ENCODE measurements at places on chromosomes 12 and 14.

GRCh38 chr12:75998292-75999063, 33.1 kb downstream of the PHLDA1 start:
- DNase-seq, result no peak

GRCh38 chr12:27821259-27821973, 41.4 kb upstream of the MANSC4 start:
- DNase-seq, result peak; percentile 78

- no peak for DNase-seq
Observed at GRCh38 chr12:4148418-4149056, 125.0 kb upstream of the CCND2 start.

DNA sequence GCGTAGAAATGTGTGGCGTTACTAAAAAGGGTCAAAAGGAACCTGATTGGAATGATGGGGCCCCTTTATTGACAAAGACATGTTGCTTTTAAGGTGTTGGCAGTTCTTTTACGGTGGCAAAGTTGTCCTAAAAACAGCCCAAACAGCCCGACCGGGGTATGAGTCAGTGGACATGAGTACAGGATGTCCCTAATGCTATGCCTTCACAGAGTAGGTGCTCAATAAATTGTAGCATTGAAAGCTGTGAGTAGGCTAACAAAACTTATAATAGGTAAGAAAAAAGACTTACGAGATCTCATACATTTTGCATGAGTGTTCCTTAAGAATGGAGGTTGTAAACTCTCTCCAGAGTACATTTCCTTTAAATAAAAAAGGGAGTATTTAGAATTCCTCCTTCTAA, 2.6 kb downstream of the ELK3 start:
- no peak for DNase-seq

DNA sequence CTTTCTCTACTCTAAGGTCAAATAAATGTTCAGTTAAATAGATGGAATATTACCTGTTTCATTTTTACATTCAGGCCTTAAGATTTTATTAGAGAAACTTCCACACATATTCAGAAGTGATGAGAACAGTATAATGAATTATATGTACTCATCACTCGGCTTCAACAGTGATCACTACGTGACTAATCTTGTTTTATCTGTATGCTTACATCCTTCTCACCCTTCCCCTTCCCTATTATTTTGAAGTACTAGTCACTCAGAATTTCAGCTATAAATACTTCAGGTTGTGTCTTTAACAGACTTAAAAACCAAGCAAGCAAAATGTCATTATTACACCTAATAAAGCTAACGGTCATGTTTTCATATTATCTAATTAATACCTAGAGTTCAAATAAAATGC, 34.9 kb downstream of the ETV6 start:
- no peak for DNase-seq

- DNase-seq, result no peak
Observed at GRCh38 chr14:32667791-32668190, 270.9 kb upstream of the NPAS3 start.

DNA sequence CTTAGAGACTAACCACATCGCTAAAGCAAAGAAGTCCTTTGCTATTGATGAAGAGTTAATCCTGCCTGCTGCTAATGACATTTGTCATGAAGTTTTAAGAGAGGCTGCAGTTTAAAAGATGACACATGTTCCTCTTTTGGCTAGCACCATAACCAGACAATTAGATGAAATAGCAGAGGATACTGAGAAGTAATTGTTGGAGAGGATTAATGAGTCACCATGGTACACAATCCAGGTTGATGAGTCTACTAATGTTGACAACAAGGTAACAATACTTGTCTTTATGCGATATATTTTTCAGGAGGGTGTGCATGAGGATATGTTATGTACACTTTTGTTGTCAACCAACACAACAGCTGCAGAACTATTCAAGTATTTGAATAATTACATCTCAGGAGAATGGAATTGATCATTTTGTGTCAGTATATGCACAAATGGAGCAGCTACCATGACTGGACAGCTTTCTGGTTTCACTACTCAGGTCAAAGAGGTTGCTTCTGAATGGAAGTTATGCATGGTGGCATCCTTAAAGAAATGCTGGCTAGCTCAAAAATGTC, 56.7 kb downstream of the LRRIQ1 start:
- DNase-seq, result peak; percentile 81

DNA sequence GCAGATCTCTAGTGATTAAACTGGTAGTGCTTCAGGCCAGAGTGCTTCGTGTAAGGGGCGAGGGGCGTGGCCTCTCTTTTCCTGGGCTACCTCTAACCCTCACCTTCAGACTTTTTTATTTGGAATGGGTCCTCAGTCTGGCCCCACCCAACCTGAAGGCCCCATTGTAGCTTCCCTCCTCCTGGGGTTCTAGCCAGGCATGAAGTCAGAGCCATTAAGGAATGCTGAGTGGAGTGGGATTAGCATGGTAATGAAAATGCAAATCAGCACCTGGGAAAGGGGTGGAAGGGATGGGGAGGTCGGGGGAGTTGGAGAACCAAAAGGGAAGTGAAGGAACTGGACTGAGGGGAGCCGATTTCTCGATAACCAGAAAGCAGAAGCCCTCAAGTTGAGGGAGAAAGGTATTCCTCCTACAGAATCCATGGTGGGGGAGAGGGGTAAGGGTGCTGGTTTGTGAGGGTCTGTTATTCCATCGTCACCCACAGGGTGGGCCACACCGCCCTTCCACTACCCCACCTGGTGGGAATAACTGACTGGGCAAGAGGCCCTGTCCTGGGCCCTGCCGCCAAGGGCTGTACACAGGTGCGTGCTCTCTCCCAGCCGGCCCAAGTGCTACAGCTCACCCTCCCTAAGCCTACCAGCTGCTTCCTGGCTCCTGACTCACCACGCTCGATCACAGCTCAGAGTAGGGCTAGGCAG, 14.1 kb downstream of the ZFHX2 start:
- DNase-seq, result no peak

DNA sequence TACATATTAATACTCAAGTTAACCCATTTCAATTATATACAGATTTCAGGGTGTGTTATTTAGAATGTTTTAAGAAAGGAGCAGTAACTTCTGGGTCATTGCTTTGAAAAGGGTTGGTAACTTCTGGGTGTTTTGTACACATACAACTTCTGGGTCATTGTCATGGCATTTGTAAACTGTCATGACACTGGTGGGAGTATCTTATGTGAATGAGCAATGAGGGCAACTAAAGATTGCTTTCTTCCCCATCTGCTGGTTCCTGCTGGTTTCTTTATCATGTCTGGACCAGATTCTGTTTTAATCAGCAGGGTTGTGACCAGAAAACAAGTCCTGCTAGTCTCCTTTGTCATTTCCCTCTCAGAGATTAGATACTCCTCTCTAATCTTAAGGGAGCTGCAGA, 713.3 kb downstream of the LRFN5 start:
- DNase-seq, result no peak

- no peak for DNase-seq
Observed at GRCh38 chr14:103909531-103910261, 18.6 kb upstream of the TDRD9 start.

- DNase-seq, result no peak
Observed at GRCh38 chr12:22110176-22110575, 64.2 kb downstream of the CMAS start.

GRCh38 chr12:18382236-18382885, 121.0 kb downstream of the PIK3C2G start:
- DNase-seq, result no peak

DNA sequence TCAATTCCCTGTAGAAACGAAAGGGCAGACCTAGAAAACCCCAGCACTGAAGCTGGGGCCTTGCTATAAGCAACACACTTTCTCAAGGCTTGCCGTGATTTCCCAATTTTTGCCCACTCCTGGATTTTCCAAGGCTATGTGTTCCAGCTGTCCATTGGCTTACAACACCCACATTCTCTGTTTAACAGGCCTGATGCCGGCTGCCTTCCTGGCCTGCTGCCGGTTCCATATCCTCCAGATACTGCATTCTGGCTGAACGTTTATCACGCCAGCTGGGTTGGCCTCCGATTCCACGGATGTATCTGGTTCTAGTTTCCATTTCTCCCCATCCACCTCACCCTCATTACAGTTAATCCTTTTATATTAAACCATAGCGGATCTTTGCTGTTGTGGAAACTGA, 2.0 kb upstream of the PCNX1 start:
- DNase-seq, result no peak

DNA sequence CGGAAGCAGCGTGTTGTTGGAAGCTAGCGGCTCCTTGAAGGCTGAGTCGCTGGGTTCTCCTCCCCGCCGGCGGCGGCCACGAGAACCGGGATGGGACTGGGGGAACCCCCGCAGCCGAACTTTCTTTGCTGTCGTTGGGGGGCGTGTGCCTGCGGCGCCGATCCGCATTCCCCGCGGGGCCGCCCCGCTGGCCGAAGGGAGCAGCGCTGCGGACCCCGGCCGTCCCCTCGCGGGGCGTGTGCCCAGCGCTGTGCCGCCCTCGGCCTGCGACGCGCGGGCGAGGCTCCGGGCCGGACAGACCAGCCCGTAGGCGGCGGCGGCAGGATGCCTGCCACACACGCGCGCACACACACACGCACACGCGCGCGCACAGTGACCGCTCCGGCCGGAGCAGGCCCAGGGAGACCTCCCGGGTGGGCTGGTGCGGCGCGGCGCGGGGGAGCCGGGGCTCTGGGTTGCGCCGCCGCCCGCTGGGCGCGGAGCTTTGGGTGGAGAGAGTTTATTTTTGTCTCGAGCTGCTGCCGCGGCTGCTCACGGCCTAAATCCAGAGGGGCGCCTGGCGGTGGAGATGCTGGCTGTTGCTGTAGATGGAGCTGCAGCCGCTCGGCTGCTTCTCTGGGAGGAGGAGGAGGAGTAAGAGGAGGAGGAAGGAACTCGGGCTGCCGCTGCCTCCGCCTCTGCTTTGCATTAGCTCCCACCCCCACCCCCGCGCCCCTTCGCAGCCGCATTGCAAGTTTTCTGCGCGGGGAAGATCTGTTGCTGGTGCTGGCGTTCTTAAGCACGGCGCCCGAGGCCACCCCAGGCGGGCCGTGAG, at the start of gene SAMD4A:
SAMD4A (plus strand) TSS at position 719 of the 814 bp plus-strand sequence. CDS start 789 bp downstream, outside the sequence.
- DNase-seq, result peak; percentile 78

GRCh38 chr12:1939801-1940607, 21.6 kb upstream of the CACNA2D4 start:
- DNase-seq, result peak; percentile 80

- no peak for DNase-seq
Observed at GRCh38 chr14:75848167-75848913, 133.5 kb downstream of the TGFB3 start.

DNA sequence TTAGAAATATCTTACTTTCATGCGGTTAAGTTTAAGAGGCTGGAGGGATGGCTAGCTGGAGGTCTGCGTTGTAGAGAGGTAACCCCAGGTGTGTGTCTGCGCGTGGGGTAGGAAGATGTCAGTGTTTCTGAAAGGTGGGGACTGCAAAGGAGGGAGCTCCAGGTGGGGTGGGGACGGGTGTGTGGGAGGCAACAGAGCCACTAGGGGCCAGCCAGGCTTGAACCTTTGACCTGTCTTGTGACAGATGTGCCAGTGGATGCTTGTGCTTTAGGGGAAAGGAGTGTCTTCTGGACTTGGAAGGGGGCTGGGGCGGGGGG, 841 bp downstream of the GLI1 start:
- peak; percentile 51 for DNase-seq

All from SW480 (cell line).